Hematopoietic multipotent progenitor cell treated with erythropoietin and hydrocortisone succinate and interleukin-3 and kit ligand, for 6 days (in vitro differentiated cells): ENCODE measurements at places on chromosomes 1 and 21.
A peak's percentile ranks its signal among the peaks of the same experiment; 100 is the strongest.

GRCh38 chr1:115295904-115296696 lies 41.9 kb downstream of the NGF start:
- DNase-seq = no peak

GRCh38 chr1:182978151-182978853 lies 25.3 kb upstream of the SHCBP1L start:
- peak; percentile 5 for DNase-seq

DNA sequence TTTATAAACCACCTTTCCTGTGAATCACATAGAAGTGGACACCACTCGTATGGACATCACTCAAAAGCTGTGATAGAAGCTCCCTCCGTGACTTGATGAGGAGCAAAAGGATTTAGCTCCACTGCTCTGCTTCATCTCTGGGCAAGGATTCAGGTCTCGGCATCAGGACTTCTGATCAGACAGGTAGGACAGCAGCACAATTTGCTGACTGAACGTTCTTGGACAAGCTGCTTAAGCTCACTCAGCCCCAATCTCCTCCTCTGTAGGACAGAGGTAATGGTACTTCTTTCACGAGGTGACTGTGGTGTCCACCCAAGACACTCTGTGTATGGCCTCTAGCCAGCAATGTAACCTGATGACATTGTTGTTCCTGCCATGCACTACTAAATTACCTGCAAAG lies 122.6 kb upstream of the AJAP1 start:
- DNase-seq = no peak

GRCh38 chr1:41726899-41727748 lies 191.6 kb downstream of the HIVEP3 start:
- peak; percentile 50 for DNase-seq

GRCh38 chr1:31216016-31216415 lies 23.7 kb downstream of the NKAIN1 start:
- DNase-seq = peak; percentile 26

DNA sequence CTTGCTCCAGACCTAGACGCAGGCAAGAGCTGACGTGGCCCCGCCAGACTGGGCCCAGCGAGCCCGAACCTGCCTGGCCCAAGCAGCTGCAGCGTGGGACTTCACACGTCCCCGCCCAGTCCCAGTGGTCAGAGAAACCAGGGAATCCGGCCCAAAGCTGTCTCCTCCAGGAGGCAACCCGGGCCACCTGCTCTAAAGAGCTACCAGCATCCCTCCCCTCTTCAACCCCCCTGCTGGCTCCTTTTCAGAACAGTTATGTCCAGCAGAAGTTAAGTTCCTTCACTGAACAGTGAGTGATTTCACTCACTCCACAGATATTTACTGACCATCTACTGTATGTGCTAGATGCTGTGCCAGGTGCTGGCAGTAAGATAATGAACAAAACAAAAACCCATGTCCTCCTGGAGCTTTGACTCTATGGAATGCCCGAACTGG lies 2.1 kb upstream of the EFNA1 start:
- no peak for DNase-seq

- DNase-seq = peak; percentile 2
Observed at GRCh38 chr1:233055879-233056641, 105.6 kb downstream of the NTPCR start.

- DNase-seq = no peak
Observed at GRCh38 chr1:63663301-63663700, 70.1 kb downstream of the PGM1 start.

- DNase-seq = no peak
Observed at GRCh38 chr1:117567976-117568375, 37.9 kb upstream of the TENT5C start.

GRCh38 chr1:204828352-204828850 lies 42.3 kb upstream of the NFASC start:
- DNase-seq = peak; percentile 56

- DNase-seq = no peak
Observed at GRCh38 chr1:99177465-99177864, 86.8 kb upstream of the PLPPR4 start.

- DNase-seq = no peak
Observed at GRCh38 chr1:36359383-36359782, 26.3 kb downstream of the STK40 start.

DNA sequence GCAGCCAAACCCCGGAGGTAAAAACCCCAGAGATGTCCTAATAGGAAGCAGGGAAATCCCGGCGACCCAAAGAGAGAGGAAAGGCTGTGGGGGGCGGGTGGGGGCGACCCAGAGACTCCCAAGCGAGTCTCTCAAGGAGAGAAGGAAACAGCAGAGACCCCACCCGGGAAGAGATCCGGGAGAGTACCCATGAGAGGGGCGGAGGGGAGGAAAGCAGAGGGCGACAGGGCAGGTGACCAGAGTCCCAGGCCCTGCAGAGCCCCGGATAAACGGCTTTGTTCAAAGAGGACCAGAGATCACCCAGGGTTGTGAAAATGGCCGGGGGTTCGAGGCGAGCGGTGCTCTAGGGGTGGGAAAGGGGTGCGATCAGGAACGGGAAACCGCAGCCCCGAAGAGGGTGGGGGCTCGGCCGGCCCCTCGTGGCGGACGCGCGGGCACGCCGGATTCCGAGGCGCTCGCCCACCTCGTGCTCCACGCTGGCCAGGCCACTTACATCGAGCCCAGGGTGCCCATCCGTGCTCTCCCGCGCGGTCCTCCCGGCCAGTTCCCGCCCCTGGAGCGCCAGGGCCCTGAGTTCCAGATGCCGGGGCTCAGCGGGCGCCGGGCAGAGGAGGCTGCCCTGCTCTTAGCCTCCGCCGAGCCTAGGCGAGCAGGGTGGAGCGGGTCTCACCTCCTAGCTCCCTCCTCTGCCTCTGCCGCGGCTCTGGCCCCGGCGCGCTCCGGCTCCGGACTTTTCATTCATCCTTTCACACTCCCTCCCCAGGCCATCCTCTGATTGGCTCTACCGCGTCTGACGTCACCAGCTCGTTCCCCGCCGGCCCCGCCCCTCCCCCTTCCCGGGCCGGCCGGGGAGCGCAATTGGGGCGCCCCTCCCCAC lies 52.3 kb downstream of the RHBG start:
- peak; percentile 84 for DNase-seq

GRCh38 chr1:39732730-39733129 lies 6.0 kb upstream of the PPIE start:
- no peak for DNase-seq

GRCh38 chr1:211783266-211783665 lies 47.3 kb downstream of the LPGAT1 start:
- no peak for DNase-seq

DNA sequence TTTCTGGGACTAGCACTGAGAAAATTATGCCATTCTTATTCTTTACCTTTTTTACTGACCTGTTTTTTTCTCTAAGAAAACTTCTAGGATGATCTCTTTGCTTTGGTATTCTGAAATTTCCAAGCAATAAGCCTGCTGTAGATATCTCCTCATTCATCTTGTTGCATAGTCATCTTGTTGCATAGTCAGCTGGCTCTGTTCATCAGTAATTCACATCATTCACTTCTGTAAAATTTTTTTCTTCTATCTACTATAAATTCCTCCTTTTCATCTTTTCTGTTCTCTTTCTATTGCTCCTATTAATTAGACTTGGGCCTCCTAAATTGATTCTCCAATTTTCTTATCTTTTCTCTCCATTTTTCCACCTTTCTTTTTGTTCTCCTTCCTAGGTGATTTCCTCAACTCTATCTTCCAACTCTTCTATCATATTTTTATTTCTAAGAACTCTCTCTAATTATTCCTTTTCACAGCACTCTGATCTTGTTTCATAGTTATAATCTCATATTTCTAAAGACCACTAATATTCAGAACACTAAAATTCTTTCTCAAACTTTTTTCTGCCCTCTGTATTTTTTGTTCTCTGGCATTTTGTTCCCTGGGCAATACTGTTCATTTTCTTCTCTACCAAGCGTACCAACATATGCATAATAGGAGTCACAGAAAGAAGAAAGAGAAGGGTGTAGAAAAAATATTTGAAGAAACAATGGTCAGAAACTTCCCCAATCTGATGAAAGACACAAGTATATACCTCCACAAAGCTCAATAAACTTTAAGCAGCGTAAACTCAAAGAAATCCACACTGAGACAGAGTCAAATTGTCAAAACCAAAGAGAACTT lies 17.7 kb downstream of the TUT4 start:
- DNase-seq = peak; percentile 22

- no peak for DNase-seq
Observed at GRCh38 chr1:170576980-170577379, 45.0 kb downstream of the GORAB start.

DNA sequence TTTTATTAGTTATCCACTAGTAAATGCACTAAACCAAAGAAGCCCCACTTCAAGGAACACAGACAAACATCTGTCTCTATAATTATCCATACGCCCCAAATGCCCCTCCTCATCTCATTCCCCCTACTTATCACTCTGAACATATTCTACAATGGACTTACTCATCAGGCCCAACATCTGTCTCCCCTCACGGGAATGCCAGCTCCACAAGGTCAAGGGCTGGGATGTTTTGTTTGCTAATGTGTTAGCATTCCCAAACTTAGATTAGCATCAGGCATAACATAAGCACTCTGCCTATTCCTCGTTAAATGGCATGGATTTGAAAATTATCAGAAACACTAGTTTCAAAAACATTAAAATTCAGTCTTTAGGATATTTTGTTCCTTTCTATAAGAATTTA lies 279.5 kb downstream of the DSCAM start:
- no peak for DNase-seq

GRCh38 chr1:17207046-17207445 lies 2.1 kb downstream of the PADI1 start:
- DNase-seq = peak; percentile 65

DNA sequence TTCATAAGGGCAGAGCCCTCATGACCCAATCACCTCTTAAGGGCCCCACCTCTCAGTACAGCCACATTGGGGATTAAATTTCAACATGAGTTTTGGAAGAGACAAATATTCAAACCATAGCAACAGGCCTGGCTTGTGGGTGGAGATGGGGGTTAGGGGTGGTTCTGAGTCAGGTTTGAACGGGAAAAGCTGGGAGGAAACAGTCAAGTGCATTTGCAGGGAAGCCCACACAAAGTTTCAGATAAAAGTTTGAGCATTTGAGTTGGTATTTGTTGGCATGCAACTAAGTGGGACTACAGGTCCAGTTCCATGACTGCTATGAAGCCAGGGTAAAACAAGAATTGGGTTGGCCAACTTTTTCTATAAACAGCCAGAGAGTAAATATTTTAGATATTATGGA lies 21.0 kb upstream of the PADI2 start:
- DNase-seq = no peak

GRCh38 chr1:1732381-1732780 lies 8.2 kb upstream of the CDK11A start:
- no peak for DNase-seq

DNA sequence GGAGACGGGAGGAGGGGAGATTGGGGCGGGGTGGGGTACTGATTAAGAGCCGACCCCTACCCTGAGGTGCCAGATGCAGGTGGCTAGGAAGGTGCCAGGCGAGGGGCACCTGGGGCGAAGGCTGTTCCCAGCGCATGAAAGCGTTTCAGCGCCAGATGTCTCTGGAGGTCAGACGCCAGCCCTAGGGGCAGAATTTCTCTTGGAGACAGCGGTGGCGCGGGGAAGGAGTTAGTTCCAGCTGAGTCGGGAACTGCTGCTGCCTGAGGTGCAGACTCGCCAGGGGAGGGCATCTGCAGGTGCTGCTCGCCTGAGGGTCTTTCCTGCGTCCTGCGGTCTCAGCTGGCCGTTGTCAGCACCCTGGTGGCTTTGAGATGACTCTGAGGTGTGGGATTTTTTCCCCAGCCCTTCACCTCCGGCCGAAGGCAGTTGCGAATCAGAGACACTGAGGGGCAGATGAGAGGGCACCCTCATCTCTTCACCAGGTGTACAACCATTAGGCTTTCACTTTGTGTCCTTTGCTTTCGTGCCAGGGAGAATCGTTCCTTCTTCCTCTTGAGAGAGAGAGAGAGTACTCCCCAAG lies 539 bp downstream of the CGN start:
- peak; percentile 55 for DNase-seq

DNA sequence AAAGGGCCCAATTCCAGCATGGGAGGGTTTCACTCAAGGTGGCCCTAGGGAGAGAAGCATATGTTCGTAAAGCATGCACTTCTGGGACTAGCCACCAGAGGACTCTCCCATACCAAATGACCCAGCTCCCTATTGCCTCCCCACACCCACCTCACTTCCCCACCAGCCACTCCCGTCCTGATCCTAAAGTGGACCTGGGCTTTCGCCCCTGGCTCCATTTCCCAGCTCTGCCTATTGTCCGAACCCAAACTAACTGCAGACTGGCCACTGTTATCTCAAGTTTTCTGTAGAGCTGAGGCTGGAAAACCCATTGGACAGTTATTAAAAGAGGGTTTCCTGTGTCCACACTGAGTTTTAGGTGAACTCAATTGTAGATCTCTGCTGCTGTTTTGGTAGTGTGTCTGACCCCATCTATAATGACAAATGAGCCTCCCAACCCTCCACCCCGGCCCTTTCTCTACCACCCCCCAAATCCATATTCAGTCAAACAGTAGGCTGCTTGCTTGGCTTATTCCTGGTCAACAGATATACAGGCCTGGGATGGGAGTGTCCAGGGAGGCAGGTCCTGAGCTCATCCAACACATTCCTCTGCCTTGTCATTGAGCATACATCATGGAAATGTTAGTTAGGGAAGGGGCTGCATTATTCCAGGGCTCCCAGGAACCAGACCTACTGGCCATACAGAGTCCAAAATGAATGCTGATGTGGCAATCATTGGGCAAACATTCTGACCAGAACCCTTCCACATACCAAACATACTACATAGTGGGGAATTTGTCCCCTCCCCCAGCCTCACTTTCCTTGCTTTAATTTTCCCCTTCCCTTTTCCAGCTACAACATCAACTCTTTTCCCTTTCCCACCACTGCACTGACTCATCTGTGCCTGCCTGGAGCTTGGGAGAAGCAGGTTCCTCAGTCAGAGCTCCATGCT lies 59.2 kb downstream of the ABCA4 start:
- peak; percentile 75 for DNase-seq

DNA sequence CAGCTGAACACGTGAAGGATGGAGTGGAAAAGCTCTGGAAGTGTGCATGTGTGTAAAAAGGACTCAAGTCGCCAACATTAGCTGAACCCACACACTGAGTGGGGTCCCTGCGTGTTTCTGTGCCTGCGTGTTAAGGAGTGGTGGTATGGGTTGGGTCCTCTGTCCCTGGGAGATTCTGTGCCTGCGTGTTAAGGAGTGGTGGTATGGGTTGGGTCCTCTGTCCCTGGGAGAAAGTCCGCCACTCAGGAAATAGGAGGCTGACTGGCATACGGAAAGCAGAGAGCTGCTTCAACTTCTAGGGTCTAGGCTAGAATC lies 7.0 kb upstream of the SOX13 start:
- DNase-seq = no peak
